ENCODE measurements at places on chromosomes 11 and 22. TPM values are rescaled to one million over a fixed set of nuclear protein-coding genes. Genes with fewer than 3 reads are reported as not detected.

Gene PKP3
- total RNA-seq = not detected

- DNase-seq = no peak
Measured at GRCh38 chr11:44989831-44990566, 39.3 kb upstream of the TP53I11 start.

Gene RIBC2
- total RNA-seq = 9.7 TPM

- no peak for DNase-seq
Measured at GRCh38 chr11:4983841-4984240, 10.8 kb upstream of the OR51L1 start.

GRCh38 chr11:9677951-9678350 lies 14.1 kb downstream of the SWAP70 start:
- no peak for DNase-seq

Gene CXCR5
- total RNA-seq = 25.9 TPM

Gene CCDC89
- not detected for total RNA-seq

GRCh38 chr11:73288192-73288872 lies 16.2 kb downstream of the P2RY6 start:
- no peak for DNase-seq

Gene OSM
- 40.4 TPM for total RNA-seq

Gene OR51I1
- total RNA-seq = not detected

GRCh38 chr11:83175815-83176214 lies 17.7 kb upstream of the ANKRD42 start:
- DNase-seq = no peak

DNA sequence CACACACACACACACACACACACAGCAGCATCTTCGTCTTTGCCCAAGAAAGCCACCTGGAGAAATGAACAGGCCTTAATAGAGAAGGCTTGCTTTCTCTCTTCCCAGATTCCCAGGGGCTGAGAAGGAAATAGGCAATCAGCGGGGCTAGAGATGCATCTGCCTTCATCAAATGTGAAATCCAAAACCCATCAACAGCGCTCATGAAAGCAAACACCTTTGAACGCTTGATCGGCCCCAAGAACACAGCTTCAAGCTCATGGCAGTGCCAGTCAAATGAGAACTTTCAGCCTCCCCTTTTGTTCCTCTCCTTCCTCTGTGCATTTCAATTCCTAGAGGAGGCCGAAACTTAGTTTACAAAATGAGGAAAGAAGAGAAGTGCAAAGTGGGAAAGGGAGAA lies 122.7 kb downstream of the EFCAB6 start:
- DNase-seq = no peak

DNA sequence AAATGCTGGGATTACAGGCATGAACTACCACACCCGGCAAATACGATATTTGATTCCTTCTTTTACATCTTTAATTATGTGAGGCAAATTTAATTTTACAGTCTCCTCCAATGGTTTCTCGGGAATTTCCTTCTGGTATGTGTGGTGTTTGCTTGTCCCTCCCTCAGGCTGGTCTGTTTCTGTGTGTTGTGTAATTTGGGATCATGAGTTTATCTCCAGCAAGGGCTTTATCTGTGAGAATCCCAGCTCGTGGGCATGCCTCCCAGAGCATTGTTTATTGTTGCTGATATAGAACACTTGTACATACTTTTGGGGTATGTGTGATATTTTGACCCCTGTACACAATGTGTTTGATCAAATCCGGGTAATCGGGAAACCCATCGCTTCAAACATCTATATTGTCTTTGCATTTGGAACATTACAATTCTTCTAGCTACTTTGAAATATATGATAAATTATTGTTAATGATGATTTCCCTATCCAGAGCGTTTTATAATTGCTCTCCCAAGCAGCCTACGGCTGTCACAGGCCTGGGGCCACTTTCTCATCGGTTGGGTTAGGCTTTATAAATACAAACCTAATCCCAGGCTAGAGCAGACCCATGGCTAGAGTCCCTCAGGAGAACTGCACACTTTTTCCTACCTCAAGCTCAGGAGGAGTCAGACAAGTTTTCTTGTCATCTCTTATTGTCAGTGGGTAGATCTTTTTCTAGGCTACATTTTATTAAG lies 15.0 kb upstream of the PRR5 start:
- no peak for DNase-seq

Gene GRK2
- total RNA-seq = 376 TPM

- no peak for DNase-seq
Measured at GRCh38 chr11:32921204-32921603, 28.6 kb downstream of the QSER1 start.

Gene SPDYC
- total RNA-seq = not detected

Gene PRAME
- 0.23 TPM for total RNA-seq

GRCh38 chr11:15750535-15751308 lies 605.6 kb downstream of the SOX6 start:
- DNase-seq = no peak

Gene LINC01488
- total RNA-seq = not detected

Gene SORL1
- 139 TPM for total RNA-seq

Gene DNHD1
- total RNA-seq = 38.5 TPM

DNA sequence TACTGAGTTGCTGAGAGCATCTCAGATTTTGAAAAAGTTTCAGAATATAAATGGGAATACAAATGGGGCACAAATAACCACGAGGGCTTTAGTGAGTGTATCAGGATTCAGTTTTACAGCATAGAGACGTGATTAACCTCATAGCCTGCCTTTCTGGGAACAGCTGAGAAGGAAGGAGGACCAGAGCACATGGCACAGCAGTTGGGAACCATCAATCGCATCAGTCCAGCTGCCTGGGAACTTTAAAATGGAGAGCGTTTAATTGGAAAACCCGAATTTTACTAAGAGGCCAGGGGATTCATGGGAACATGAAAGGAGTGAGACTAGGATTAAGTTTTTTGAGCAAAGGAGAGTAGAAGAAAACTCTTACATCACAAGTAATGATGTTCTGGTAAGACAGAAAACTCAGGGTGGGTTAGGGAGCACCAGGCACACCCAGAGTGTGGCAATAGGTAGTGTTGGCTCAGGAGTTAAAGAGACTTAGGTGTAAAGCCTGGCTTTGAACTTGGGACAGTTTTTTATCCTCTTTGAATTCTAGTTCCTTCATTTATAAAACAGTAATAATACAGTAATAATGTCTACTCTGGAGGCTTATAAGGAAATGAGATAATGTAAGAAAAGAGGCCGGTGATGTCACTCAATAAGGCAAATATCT lies 40.2 kb downstream of the FZD4 start:
- no peak for DNase-seq

Gene TEX54
- 0.70 TPM for total RNA-seq

- no peak for DNase-seq
Measured at GRCh38 chr11:45280449-45280848, 5.7 kb downstream of the SYT13 start.

GRCh38 chr11:134545521-134545920 lies 133.5 kb upstream of the B3GAT1 start:
- DNase-seq = no peak

DNA sequence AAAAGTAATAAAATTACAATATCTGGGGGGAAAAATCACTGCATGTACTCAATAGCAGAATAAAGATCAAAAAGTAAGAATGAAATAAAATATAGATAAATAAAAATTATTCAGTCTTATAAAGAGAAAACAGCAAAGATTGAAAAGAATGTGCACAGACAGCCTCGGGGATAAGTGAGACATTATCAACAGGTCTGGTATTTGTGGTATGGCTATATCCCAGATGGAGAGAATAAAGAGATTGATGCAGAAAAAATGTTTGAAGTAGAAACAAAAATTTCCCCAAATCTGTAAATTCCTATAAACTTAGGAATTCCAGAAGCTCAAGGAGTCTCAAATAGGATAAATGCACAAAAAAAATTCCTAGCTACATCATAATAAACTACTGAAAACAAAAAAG lies 74.5 kb upstream of the LUZP2 start:
- DNase-seq = no peak

Gene POTEH
- not detected for total RNA-seq

DNA sequence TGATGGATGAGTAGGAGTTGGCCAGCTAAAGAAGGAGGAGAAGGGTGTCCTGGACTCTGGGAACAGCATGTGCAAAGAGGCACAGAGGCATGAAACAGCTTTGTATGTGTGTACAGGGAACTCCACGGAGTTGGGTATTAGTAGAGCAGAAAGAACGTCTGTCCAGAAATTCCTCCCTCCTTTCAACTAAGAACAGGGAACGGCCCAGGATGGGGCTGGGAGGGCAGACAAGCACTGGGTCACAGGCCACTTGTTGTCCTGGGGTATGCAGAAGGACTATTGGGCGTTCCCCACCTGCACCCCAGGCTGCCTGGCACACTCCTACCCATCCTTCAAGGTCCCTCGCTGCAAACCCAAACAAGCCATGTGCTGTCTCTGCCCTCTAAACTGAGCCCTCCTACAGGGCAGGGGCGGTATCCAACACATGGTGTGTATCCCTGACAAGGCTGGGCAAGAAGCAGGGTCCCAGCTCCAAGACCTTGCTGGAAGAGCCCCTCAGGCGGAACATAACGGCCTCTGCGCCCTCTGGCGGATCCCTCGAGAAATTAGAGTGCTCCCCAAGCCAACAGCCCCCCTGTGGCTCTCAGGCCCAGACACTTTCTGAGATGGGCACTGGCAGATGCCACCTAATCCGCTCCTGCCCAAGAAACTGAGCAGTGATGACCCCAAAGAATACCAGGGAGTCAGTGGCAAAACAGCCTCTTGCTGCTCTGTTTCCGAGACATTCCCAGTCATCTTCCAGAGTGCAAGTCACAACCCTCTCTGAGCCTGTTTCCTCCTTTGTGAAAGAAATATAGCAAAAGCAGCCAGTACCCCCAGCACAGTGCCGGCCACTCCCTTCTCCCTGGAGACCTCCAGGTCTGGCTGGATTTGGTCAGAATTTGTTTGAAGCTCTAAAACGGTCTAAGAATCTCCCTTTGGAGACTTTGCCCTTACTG lies 1.6 kb upstream of the ELFN2 start:
- no peak for DNase-seq

Gene MRGPRF
- total RNA-seq = not detected

DNA sequence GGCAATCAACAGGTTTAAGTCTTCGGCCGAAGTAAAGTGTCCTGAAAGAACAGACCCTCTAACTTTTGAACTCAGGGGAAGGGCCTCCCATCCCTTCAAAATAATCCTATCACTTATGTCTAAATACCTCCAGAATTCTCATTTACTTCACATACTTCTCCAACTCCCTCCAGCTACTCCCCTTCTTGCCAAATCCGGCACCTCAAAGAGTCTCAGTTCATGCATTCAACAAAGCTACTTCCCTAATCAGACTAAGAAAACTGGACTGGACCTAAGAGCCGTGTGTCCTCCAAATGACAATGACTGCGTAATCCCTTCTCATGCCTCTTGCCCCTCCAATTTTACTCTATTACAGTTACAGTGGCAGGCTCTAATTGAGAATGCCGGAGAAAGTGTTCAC lies 1.3 kb downstream of the DDB1 start:
- no peak for DNase-seq

DNA sequence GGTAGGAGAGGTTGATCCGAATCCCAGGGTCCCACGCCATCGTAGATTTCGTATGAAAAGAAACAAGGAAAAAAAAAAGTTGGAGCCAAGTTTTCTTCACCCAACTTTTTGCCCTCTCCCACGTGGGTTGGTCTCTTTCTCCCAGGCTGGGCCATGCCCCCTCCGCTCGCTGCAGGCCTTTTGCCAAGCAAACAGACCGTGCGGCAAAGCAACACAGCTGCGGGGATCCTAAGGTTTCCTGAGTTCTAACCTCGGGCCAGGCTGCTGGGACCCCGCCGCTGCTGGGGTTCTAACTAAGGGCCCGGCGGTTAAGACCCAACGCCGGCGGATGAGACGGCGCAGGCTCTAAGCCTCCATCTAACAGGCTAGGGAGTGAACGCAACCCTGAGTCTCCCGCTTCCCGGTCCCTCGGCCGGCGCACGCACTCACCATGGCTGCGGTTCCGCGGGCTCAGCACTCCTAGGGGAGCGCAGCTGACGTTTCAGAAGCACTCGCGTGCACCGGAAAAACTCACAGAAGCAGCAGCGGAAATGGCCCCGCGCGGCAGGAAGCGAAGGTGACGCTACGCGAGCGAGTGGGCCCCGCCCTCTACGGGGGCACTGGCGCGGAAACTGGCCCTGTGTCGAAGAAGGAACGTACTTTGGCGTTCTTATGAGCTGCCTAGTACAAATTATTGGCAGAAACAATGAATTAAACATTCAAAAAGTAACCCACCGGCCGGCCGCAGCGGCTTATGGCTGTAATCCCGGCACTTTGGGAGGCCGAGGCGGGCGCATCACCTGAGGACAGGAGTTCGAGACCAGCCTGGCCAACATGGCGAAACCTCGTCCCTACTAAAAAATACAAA lies at the start of gene SNU13:
Gene SNU13, minus strand, starts transcription at position 503 of the 847 bp plus-strand sequence. Its CDS starts 71 bp downstream, at position 432.
- DNase-seq = peak; percentile 93

Gene HBE1
- total RNA-seq = not detected

DNA sequence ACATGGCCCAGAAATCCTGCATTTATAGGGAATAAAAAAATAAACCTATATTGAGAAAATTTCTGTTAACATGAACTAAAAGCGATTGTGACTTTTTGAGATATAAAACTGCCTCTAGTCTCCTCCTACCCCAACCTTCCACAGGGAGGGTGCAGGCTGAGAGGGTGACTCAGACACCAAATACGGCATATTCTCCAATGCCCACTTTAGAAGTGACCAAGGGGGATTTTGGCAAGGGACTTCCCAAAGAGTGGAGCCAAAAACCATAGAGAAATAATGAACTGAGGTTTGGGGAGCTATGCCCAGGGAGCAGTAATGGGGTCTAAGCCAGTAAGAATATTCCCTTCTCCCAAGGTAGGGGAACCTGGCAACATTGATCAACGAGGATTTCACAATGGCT lies 124.9 kb upstream of the ZC3H12C start:
- DNase-seq = no peak

Gene GUCD1
- 106 TPM for total RNA-seq

GRCh38 chr11:16956538-16957153 lies 57.6 kb downstream of the PLEKHA7 start:
- no peak for DNase-seq

GRCh38 chr11:84800755-84801346 lies 826.3 kb downstream of the DLG2 start:
- DNase-seq = no peak

DNA sequence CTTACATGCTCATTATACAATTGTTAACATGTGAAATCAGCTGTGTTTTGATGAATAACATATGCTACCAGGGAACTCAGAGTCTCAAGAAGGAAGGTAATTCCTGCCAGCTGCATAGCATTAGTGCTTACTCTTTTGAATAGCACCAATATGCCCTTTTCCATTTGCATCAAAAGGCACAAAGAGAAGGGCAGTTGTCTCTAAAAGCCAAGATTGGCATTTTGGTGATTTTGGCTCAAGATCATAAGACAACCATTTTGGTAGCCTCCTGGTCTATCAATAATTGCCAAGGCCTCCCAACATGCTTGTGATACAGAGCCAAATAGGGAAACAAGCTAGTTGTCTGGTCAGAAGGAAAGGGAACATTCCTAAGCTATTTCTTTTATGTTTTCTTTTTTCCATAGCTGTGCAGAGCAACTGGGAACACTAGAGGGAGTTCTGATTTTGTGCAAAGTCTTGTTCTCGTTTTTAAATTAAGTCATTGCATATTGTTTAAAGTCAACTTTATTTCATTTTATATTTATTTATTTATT lies 416.7 kb upstream of the CHORDC1 start:
- no peak for DNase-seq

GRCh38 chr11:64677441-64678023 lies 45.5 kb downstream of the NRXN2 start:
- no peak for DNase-seq

GRCh38 chr22:27752771-27753170 lies 48.8 kb downstream of the MN1 start:
- no peak for DNase-seq
